ENCODE measurements at places on chromosomes 4 and X.

GRCh38 chr4:183986971-183987946 is 82.2 kb downstream of the STOX2 start:
- DNase-seq = no peak

- no peak for DNase-seq
Measured at GRCh38 chrX:19791562-19791961, 95.8 kb downstream of the SH3KBP1 start.

DNA sequence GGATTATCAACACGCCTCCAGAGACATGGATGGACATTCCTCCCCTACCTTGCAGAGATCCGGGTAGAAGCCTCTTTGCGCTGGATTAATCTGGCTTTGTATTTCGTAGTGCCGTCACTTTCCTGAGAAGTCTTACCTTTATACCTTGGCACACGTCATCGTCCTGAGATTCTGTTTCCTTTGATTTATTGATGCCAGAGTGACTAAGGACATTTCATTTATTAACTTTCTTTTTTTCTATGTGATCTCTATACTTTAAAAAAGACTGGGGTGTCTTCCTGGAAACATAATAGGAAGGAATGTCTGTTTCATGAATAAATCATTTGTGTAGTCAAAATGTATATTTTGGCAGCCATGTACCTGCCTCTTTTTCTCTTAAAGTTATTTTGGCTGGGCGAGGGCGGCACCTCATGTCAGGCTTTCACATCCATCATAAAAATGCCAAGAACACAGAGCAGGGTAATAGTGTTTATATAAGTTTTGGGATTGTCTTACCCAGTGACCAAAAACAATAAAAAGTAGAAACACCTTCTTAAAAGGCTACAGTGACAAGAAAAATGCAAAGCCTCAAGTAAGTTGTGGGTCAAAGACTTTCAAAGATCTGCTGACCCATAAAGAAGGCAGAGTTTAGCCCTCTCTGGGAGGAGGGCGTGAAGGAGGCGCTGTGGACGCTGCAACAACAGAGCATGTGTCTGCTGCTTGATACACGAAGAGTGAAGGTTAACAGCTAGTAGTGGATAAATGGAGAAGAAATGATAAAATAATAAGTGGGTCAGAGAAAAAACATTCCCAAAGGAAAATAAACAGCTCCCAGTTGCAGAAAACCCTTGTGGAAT is 124.4 kb downstream of the SHROOM3 start:
- no peak for DNase-seq

DNA sequence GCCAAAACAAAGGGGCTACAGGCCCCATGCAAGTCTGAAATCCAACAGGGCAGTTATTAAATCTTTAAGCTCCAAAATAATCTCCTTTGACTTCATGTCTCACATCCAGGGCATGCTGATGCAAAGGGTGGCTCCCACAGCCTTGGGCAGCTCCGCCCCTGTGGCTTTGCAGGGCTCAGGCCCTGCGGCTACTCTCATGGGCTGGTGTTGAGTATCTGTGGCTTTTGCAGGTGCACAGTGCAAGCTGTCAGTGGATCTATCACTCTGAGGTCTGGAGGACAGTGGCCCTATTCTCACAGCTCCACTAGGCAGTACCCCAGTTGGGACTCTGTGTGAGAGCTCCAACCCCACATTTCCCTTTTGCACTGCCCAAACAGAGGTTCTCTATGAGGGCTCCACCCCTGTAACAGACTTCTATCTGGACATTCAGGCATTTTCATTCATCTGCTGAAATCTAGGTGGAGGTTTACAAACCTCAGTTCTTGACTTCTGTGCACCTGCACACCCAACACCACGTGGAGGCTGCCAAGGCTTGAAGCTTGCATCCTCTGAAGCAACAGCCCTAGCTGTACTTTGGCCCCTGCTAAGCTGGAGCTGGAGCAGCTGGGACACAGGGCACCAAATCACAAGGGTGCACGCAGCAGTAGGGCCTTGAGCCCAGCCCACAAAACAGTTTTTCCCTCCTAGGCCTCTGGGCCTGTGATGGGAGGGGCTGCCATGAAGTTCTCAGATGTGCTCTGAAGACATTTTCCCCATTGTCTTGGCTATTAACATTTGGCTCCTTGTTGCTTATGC is 154.8 kb upstream of the PDE5A start:
- no peak for DNase-seq

- DNase-seq = no peak
Measured at GRCh38 chrX:132843363-132843762, 115.1 kb downstream of the HS6ST2 start.

GRCh38 chr4:89723096-89723495 is 113.9 kb downstream of the SNCA start:
- no peak for DNase-seq

GRCh38 chrX:130264573-130264972 is 4.1 kb downstream of the ZNF280C start:
- DNase-seq = no peak

DNA sequence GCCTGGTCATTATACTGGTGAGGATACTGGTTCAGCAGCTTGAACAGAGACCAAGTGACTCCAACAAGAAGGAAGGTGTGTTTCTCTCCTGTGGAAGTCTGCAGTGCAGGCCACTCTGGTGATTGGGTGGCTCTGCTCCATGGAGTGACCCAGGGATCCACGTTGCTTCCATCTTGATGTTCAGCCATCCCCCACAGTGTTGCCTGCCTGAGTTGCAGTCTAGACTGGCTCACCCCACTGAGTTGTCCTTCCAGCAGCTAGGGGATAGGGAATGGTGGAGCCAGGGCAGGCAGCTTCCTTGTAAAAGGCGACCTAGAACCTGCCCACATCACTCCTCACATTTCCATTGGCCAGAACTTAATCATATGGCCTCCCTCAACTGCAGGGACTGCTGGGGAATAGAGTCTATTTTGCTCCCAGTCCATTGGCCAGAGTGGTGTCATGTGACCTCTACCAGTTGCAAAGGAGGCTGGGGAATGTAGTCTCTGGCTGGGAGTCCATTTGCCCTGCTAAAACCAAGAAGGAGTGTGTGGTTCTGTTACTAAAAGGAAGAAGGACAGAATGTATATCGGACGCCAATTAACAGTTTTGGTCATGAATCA is 8.0 kb downstream of the MAN2B2 start:
- peak; percentile 18 for DNase-seq

- no peak for DNase-seq
Measured at GRCh38 chrX:69172937-69173336, 7.7 kb upstream of the PJA1 start.

DNA sequence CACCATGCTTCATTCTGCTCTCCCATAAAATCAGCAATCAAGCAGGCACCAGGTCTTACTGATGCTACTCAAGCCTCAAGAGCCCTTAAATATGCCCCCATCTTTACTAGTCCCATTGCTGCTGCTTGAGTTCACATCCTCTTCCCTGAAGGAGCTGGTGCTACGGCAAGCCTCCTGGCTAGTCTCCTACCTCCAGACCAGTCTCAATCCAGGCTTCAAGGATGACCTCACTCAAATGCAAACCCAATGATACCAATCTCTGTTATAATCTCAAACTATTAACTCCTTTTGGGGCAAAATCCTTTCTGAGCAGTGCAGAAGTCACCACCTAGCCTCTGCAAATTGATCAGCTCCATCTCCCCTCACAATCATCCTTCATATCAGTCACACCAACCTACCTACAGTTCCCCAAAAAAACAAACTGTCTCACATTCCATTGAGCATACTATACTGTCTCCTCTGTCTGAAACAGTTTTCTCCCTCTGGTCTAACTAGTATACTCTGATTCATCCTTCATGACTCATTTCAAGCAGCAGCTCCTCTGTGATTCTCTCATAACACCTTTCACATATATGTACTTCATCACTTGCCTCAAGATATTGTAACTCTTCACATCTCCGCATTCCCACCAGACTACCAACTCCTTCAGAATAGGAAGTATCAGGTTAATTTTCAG is 30.0 kb downstream of the PAPSS1 start:
- no peak for DNase-seq

DNA sequence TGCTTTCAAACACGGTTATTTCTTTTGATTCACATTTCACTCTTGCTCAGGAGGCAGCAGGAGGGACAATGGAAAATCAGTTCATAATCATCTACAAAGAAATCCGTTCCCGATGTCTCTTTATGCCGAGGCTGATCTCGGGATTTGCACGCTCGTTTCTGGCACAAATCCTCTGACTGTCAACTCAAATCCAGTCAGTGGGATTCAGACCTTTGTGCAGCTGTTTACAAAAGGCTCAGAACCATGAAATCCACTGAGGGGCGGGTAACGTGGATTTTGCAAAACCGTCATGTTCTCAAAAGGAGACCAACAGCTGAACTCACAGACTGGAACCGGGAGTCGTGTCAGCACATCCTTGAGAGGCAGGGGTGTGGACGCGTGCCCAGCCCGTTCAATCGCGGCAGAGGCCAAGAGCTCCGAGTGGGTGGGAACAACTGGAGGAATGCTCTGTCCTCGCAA is 46.4 kb downstream of the ACOX3 start:
- no peak for DNase-seq

- DNase-seq = no peak
Measured at GRCh38 chr4:176708771-176709311, 83.9 kb downstream of the VEGFC start.

- no peak for DNase-seq
Measured at GRCh38 chr4:1321486-1321885, 25.5 kb upstream of the UVSSA start.

GRCh38 chrX:16819634-16820033 is 33.4 kb downstream of the TXLNG start:
- no peak for DNase-seq

DNA sequence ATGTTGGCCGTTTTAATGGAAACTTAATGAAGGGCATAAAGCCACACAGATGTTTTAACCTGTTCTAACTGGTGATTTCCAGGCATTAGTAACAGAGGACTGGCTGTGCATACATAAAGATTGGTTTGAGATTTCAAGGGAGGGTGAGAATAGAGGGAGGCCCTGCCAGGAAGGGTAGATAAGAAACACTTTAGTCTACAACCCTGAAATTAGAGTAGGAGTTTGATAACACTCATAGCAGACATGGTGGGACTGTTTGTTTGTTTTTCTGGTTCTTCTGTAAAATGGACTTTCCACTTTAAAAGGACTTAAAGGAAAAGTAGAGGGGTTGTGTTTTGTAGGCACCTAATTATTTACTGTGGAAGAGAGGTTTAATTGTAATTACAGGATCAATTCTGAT is 16.2 kb downstream of the SLC4A4 start:
- no peak for DNase-seq

GRCh38 chr4:10684631-10685030 is at the start of gene CLNK:
Gene CLNK, minus strand, starts transcription at chr4:10684768. Its CDS starts 16,899 bp downstream, at chr4:10667869.
- no peak for DNase-seq

- DNase-seq = no peak
Measured at GRCh38 chrX:40156470-40157227, 58.9 kb upstream of the BCOR start.

DNA sequence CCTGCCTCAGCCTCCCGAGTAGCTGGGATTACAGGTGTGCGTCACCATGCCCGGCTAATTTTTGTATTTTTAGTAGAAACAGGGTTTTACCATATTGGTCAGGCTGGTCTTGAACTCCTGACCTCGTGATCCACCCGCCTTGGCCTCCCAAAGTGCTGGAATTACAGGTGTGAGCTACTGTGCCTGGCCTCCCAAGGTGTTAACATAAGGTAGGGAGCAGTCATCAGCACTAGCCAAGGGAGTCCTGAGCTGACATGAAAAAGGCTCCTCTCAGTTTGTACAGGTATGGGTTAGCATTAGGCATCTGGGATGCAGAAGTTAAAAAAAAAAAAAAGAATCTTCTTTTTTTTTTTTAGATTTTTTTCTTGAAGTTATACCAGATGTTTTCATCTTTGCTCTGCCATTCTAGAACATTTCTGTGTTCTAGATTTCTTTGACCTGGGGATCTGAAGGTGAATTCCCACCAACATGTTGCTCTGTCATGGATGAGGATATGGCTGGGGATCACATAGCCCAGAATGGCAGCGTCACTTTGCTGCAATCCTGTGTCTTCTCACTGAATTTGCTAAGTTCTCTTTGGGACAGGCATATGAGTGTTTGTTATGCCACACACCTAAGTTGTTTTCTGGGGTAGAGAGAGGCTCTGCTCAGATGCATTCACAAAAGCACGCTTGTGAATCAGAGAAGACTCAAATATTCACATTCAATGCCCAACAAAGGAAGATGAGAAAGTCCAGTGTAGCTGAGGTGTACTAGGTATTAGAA is 24.4 kb upstream of the PLA2G12A start:
- no peak for DNase-seq

- DNase-seq = no peak
Measured at GRCh38 chrX:36626898-36627297, 381.3 kb upstream of the FAM47C start.

GRCh38 chr4:11151500-11151899 is 277.2 kb downstream of the HS3ST1 start:
- DNase-seq = no peak

GRCh38 chr4:109547394-109547793 is 12.7 kb upstream of the MCUB start:
- DNase-seq = no peak

DNA sequence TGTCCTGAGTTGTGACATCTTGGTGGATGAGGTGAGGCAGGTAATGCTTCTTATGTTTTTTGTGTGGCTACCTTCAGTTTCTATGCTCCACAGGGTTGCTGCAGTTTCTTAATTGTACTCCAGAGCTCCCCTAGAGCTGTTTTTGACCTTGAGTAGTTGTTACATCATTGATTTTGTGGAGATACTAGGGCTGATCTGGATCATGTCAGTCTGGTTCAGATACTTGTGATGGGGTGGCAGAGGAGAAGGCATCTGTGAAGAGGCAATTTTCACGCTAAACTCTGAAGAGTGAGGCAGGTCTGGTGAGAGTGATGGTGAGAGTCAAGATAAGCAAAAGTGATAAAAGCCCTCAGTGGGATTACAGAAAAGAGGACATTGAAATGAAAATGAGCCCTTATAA is 1180.2 kb downstream of the RAPGEF2 start:
- no peak for DNase-seq

- DNase-seq = no peak
Measured at GRCh38 chrX:93420090-93420489, 253.3 kb downstream of the NAP1L3 start.

- no peak for DNase-seq
Measured at GRCh38 chrX:42260854-42261253, 337.5 kb upstream of the CASK start.

GRCh38 chr4:1928356-1929239 is 57.4 kb downstream of the NSD2 start:
- DNase-seq = peak; percentile 16

- DNase-seq = no peak
Measured at GRCh38 chr4:38514465-38515146, 149.4 kb upstream of the KLF3 start.

GRCh38 chrX:110966091-110966454 is 129.9 kb upstream of the PAK3 start:
- no peak for DNase-seq

- peak; percentile 28 for DNase-seq
Measured at GRCh38 chr4:128917781-128918180, 108.3 kb downstream of the JADE1 start.
